ENCODE measurements at places on chromosomes 2 and 18.
A peak's percentile ranks its signal among the peaks of the same experiment; 100 is the strongest.

DNA sequence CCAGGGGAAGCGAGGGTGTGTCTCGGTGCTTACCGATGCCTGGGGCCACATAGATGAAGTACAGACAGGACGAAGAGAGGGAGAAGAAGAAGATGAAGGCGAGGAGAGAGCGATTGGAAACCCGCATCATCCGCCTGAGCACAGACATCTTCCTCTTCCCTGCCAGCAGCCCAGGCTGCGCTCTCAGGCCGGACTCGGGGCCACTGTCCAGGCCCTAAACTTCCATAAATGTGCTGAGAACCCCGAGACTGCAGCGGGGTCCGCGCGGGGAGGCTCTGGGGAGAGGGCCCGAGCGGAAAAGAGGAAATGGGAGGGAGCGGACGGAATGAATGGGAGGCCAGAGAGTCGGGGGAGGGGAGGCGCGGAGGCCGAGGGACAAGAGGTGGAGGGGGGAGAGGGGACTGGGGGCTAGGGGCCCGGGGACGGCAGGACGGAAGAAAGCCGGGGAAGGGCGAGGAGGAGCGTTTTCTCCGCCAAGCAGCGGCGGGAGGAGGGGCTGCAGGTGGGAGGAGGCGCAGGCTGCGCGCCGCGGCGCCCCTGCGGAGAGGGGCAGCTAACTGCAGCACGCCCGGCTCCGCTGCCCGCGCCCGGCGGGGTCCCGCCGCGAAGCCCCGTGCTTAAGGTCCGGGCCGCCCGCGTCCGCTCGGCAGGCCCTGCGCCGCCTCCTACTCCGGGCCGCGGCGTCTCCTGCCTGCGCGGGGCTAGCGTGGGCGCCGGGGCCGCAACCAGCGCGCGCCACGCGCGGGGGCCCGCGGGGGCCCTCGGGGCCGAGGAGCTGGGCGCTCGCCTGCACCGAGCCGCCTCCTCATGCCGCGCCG lies at the start of gene B4GALT6:
TSS of gene B4GALT6 (minus strand) at position 303 of the 818 bp plus-strand sequence. CDS start at position 148, 155 bp downstream.
- peak; percentile 75 for DNase-seq
- H3K4me1 ChIP-seq = peaks cover 18% of the 10 kb centered on the region
- peaks cover 8% of the 10 kb centered on the region for H3K27me3 ChIP-seq

- H3K36me3 ChIP-seq = no peaks in the 10 kb centered on the region
- H3K27ac ChIP-seq = no peak overlapping the region
- H3K4me3 ChIP-seq = no peak overlapping the region
- peaks cover 2% of the 10 kb centered on the region for H3K27me3 ChIP-seq
- H3K4me1 ChIP-seq = peaks cover 2% of the 10 kb centered on the region
These were observed 158.8 kb downstream of the NDUFA10 start for GRCh38 chr2:239866350-239866749.

DNA sequence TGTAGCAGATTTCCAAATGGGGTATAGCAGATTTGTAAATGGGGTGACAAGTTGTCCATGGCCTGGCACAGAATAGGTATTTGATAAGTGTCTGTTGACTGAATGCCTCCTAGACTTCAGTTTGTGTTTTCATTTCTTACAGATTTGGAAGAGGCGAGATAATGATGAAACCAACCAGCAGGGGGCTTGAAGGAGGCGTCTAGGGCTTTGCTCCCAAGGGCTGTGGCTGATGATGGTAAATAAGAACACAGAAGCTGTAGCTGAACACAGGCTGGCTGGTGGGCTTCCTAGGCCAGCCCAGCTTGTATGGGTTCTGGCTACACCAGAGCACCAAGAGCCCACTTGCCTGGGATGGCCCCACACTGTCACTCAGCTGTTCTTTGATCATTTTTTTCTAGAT lies 19.4 kb downstream of the SFTPB start:
- no peaks in the 10 kb centered on the region for H3K27me3 ChIP-seq
- H3K36me3 ChIP-seq = no peaks in the 10 kb centered on the region
- H3K4me1 ChIP-seq = no peaks in the 10 kb centered on the region
- H3K4me3 ChIP-seq = no peak overlapping the region
- no peak overlapping the region for H3K27ac ChIP-seq

- H3K4me1 ChIP-seq = peaks cover 64% of the 10 kb centered on the region
- H3K4me3 ChIP-seq = peak overlapping the region; percentile 56
- no peak for DNase-seq
- H3K27ac ChIP-seq = peak overlapping the region; percentile 79
- no peaks in the 10 kb centered on the region for H3K36me3 ChIP-seq
These were observed 12.8 kb downstream of the CUL3 start for GRCh38 chr2:224572338-224572737.

GRCh38 chr2:30583204-30583749 lies 136.2 kb downstream of the LCLAT1 start:
- no peak overlapping the region for H3K4me3 ChIP-seq
- no peaks in the 10 kb centered on the region for H3K36me3 ChIP-seq
- DNase-seq = no peak
- H3K4me1 ChIP-seq = no peaks in the 10 kb centered on the region
- no peak overlapping the region for H3K27ac ChIP-seq
- H3K27me3 ChIP-seq = no peaks in the 10 kb centered on the region

- H3K4me1 ChIP-seq = peaks cover 24% of the 10 kb centered on the region
- H3K27ac ChIP-seq = no peak overlapping the region
- no peak for DNase-seq
- no peak overlapping the region for H3K4me3 ChIP-seq
- no peaks in the 10 kb centered on the region for H3K36me3 ChIP-seq
These were observed 56.4 kb downstream of the CRIM1 start for GRCh38 chr2:36411962-36412444.

- peaks cover 50% of the 10 kb centered on the region for H3K27me3 ChIP-seq
- no peaks in the 10 kb centered on the region for H3K36me3 ChIP-seq
- no peak overlapping the region for H3K27ac ChIP-seq
These were observed 6.8 kb downstream of the RAX start for GRCh38 chr18:59266459-59266858.

DNA sequence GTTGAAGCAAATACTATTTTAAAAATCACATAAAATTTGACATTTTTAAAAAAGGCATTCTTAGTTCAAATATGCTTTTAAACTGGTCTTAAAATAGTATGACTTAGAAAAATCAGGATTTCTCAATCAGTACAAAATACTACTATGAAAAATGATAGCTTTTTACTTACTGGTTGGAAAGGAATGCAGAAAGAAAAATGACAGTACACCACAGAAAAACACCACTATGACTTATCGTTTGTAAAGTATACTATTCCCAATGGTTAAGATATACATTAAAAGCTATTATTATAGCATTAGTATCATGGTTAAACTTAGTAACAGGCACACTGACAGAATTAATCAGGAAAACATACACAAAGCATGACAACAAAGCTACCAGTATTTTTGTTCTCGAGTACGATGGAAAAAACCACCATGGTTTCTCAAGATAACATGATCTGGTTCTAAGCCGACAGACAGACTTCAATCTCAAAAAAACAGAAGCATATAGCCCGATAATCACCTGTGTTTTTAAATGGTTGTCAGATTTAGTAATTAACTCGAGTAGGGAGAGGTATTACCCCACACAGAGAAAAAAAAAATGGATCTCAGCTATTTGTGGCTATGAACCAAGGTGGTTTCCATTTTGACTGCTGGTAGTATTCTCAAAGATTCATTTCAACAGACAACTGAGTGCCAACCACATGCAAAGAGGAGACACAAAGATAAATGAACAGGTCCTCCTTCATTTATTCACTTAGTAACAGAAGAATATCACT lies 39.1 kb downstream of the CUL3 start:
- H3K4me3 ChIP-seq = no peak overlapping the region
- no peaks in the 10 kb centered on the region for H3K36me3 ChIP-seq
- no peaks in the 10 kb centered on the region for H3K27me3 ChIP-seq
- DNase-seq = no peak
- peaks cover 30% of the 10 kb centered on the region for H3K4me1 ChIP-seq

DNA sequence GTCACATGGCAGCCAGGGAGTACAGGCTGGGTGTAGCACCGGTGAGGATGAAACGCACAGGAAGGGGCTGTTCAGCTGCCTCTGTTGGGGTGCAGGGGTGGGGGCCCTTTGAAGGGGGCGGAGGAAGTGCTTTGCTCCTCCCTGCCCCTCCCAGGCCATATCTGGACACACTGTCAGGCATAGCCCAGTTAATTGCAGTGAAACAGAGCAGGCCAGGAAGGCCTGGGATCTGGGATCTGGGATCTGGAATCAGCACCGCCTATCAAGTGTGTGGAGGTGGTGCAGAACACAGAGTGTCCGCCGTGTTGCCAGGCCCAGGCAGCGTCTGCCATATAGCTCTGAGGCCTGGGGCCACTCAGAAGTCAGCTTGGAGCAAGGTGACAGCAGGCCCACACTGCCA lies 119.3 kb upstream of the MSH2 start:
- H3K36me3 ChIP-seq = peaks cover 6% of the 10 kb centered on the region
- no peaks in the 10 kb centered on the region for H3K27me3 ChIP-seq
- DNase-seq = no peak
- no peaks in the 10 kb centered on the region for H3K4me1 ChIP-seq

GRCh38 chr18:21826641-21827302 lies 86.2 kb downstream of the MIB1 start:
- DNase-seq = no peak
- H3K36me3 ChIP-seq = no peaks in the 10 kb centered on the region
- peaks cover 1% of the 10 kb centered on the region for H3K27me3 ChIP-seq
- H3K4me3 ChIP-seq = no peak overlapping the region

GRCh38 chr2:205580212-205580987 lies 101.9 kb upstream of the NRP2 start:
- no peak overlapping the region for H3K4me3 ChIP-seq
- no peak overlapping the region for H3K27ac ChIP-seq
- peaks cover 3% of the 10 kb centered on the region for H3K36me3 ChIP-seq
- DNase-seq = no peak
- no peaks in the 10 kb centered on the region for H3K27me3 ChIP-seq

DNA sequence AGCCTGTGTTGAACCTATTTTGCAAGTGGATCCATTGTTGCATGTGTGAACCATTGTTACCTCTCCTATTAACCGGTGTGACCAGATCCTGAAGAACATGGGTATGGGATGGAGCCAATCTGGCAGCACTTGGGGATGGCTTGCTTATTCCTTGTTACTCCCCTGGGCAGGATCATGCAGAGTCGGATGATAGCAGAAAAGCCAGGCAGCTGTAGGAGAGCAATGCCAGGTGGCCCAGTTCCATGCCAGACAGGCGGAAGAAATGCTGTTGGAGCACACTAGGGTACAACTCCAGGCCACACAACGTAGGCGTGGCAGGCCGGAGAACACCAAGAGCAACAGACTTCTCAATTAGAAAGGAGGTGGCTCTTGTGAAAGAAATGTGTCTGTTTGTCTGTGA lies 16.3 kb upstream of the MYO1B start:
- H3K36me3 ChIP-seq = no peaks in the 10 kb centered on the region
- DNase-seq = no peak
- H3K4me1 ChIP-seq = peaks cover 36% of the 10 kb centered on the region
- H3K27me3 ChIP-seq = no peaks in the 10 kb centered on the region

- no peak overlapping the region for H3K4me3 ChIP-seq
- H3K4me1 ChIP-seq = peaks cover 20% of the 10 kb centered on the region
- DNase-seq = no peak
- H3K27me3 ChIP-seq = no peaks in the 10 kb centered on the region
- H3K36me3 ChIP-seq = no peaks in the 10 kb centered on the region
- H3K27ac ChIP-seq = no peak overlapping the region
These were observed 107.9 kb upstream of the NDUFV2 start for GRCh38 chr18:8994603-8995002.

GRCh38 chr18:56696966-56697365 lies 45.8 kb downstream of the WDR7 start:
- no peak overlapping the region for H3K27ac ChIP-seq
- no peaks in the 10 kb centered on the region for H3K36me3 ChIP-seq
- no peaks in the 10 kb centered on the region for H3K4me1 ChIP-seq
- DNase-seq = no peak

DNA sequence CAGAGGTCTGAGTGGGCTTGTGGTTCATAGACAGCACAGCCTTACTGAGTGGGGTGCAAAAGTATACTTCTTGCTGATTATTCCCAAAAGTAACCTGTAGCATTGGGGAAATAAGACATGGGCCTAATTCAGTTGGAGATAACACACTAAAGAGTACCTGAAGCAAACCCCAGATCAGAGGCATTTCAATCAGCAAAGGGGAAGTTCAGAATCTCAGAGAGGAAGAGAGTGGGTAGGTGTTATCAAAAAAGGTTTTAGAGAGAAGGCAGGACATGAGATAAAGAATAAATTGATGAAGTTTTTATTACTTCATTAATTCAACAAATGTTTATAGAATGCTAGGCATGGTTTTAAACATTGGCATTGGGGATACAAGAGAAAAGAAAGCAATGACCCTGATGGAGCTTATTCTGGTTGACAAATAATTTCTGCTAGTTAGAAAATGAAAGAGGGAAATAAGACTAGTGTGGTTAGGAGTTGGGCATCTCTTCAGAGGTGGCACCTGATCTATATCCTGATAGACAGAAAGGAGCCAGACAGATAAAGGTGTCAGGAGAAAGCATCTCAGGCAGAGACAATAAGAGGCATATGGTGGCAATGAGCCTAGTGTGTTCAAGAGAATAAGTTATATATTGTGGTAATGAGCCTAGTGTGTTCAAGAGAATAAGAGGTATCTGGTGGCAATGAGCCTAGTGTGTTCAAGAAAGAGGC lies 153.8 kb upstream of the SETBP1 start:
- no peak overlapping the region for H3K27ac ChIP-seq
- no peak for DNase-seq
- H3K4me1 ChIP-seq = no peaks in the 10 kb centered on the region
- H3K36me3 ChIP-seq = no peaks in the 10 kb centered on the region
- no peaks in the 10 kb centered on the region for H3K27me3 ChIP-seq

DNA sequence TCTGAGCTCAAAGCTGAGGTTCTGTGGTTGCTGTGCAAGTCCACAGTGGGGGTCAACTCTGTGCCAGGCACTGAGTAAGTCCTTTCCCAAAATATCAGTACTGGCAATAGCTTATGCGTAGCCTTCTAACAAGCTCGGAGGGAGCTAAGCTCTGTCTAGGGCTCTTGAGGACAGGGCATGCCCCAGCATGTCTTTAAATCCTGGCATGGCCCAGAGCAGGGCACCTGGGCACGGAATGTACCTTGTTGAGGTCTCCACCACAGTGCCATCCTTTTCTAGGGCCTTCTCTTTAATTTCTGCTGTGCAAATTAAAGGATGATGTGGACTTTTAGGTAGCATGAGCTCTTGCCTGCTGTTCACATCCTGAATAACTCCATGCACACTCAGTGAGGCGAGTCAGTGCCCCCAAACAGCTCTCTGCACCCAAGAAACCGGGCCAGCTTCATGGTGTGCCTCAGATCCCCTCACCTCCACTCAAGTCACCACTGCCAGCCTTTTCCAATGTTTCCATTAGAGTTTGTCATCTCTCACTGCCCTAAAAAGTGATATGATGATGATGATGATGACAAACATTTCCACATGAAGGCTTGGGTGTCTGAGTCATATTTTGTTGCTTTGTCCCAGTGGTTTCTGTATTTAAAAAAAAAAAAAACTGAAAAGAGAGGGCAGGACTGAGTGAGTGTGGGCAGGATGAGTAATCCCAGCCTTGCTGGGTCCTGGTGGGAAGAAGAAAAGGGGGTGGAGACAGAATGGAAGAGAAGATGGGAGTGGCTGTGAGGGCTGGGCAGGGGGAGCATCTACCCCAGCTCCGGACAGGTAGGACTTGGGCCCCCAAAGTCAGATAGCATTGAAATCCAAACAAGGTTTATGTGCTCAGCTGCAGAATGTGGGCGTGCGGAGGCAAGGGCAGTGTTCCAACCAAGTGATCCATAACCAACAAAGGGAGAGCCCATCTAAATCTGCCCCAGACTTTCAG lies 78.9 kb downstream of the ZBTB7C start:
- peaks cover 21% of the 10 kb centered on the region for H3K4me1 ChIP-seq
- H3K27me3 ChIP-seq = peaks cover 6% of the 10 kb centered on the region
- peaks cover 6% of the 10 kb centered on the region for H3K36me3 ChIP-seq
- no peak for DNase-seq
- no peak overlapping the region for H3K4me3 ChIP-seq
- no peak overlapping the region for H3K27ac ChIP-seq

GRCh38 chr2:160816916-160817499 lies 323.4 kb upstream of the RBMS1 start:
- no peak for DNase-seq
- no peaks in the 10 kb centered on the region for H3K27me3 ChIP-seq
- no peaks in the 10 kb centered on the region for H3K4me1 ChIP-seq
- no peak overlapping the region for H3K4me3 ChIP-seq

Data from glutamatergic neuron (in vitro differentiated cells).